ENCODE measurements at places on chromosomes 2 and 18.

- no peak for DNase-seq
These were observed 350.9 kb downstream of the PARD3B start for GRCh38 chr2:204896146-204896545.

- no peak for DNase-seq
These were observed 159.1 kb upstream of the ALPP start for GRCh38 chr2:232219496-232219870.

GRCh38 chr2:187078297-187078696 lies 229.3 kb upstream of the ZSWIM2 start:
- DNase-seq = no peak

GRCh38 chr2:119809339-119810048 lies 49.8 kb downstream of the PTPN4 start:
- DNase-seq = no peak

- DNase-seq = no peak
These were observed 81.5 kb downstream of the ZNF407 start for GRCh38 chr18:74679006-74679678.

DNA sequence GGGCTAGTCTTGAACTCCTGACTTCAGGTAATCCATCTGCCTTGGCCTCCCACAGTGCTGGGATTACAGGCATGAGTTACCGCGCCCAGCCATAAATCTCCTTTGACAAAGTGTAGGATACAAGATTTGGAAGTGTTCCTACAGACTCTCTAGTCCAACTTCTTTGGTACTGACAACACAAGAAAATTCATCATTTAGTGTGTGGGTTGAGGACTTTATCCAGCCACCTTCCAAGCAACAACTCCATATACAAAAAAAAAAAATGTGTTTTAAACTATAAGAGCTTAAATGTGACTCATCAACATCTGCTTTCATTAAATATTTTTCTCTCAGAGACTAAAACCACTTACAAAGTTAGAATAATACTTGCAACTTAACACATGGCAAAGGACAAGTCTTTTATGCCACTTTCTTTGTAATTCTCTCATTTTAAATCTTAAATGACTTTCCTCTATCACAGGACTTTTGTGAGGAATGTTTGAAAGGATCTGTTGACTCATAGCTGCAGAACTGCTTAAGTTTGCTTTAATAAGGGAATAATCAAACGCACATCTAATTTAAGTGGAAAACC lies 46.2 kb upstream of the ITGAV start:
- DNase-seq = no peak

GRCh38 chr2:55233658-55233940 lies 1.1 kb downstream of the RPS27A start:
- no peak for DNase-seq
